ENCODE measurements at places on chromosomes 16 and 17.

GRCh38 chr17:77779711-77780539 lies 178.6 kb upstream of the TNRC6C start:
- no peak for DNase-seq

GRCh38 chr16:57131351-57131970 lies 39.1 kb downstream of the CPNE2 start:
- DNase-seq, result no peak

DNA sequence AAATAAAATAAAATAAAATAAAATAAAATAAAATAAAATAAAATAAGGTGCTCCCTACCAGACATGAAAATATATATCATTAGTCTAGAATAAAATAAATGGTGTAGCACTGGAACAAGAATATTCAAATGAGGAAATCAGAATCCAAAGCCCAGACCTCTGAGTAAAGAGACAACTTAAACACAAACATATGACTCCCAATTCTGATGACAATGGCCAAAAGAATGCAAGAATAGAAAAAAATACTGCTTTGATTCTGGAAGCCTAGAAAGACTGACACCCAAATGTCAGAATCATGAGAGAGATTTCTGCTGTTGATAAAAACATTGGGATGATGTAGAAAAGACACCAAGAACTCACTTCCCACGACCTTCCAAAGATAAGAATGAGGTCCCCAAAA lies 27.9 kb downstream of the MYOCD start:
- DNase-seq, result no peak

DNA sequence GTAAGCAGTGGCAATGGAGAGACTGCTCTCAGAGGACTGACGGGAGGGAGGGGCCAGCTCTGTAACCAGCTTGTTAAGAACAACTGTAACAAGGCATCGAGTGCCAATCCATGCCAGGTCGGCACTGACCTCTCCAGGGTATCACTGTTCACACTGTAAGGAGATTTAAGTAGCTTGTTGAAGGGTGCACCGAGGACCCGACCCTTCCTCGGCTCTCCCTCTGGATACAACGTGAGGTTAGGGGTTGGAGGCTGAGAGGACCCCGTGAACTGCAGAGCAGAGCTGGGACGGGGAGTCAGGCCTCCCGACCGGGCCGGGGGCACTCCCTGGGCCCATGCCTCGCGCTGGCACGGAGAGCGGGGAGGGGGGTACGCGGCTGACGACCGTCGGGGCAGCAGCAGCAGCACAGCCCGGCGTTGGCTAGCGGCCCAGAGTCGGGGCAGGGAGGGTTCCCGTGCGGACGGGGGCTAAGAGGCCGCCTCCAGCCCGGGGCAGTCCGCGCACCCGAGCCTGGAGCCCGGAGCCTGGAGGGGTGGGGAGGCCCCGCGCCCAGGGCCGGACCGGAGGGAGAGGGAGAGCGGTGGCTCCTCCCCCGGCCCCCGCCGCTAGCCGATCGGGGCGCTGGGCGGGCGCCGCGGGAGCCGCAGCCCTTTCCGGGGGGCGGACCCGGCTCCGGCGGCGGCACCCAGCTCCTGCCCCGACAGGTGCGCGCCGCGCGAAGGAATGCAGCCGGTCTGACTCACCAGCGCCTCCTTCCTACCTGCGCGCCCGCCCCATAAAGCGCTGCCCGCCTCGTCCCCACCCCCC lies at the start of gene ITGB4:
TSS of gene ITGB4 (plus strand) at position 804 of the 807 bp plus-strand sequence. CDS start 3,245 bp downstream, outside the sequence.
- peak; percentile 76 for DNase-seq

- no peak for DNase-seq
Observed at GRCh38 chr16:86046667-86047270, 147.8 kb downstream of the IRF8 start.

GRCh38 chr16:1424028-1424427 lies 3.5 kb upstream of the UQCC4 start:
- no peak for DNase-seq

DNA sequence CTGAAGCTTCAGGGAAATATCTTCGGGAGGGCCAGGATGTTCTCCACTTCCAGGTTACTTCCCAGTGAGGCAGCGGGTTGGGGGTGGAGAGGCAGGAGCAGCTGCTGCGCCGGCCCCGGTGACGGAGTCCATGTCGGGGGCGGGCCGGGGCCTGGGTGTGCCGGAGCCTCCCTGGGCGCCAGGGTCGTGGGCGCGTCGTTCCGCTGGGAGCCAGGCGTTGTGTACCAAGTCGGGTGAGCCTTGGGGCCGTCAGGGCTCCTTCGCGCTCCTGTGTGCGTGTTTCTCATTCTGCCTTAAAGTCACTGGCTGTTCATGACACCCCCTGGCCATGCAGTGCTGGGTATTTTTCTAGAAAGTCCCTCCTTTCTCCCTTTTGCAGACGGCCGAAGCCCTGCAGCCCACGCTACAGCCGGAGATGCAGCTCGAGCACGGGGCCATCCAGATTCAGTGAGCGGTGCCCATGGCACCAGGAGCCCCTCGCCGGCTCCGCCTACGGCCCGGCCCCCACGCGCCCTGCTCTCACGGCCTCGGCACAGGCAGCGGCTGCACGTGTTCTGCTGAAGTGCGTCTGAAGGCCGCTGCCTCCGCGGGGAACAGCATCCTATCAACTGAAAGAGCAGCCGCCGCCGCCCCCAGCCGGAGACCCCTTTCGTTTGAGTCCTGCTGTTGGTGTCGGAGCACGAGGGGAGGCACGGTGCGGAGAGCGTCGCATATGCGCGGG lies 125.1 kb downstream of the BANP start:
- DNase-seq, result no peak

GRCh38 chr16:1491327-1491726 lies 1.8 kb upstream of the TELO2 start:
- no peak for DNase-seq

GRCh38 chr17:55757659-55758058 lies 6.8 kb downstream of the PCTP start:
- no peak for DNase-seq

GRCh38 chr16:4345836-4346781 lies 5.0 kb downstream of the PAM16 start:
- DNase-seq, result no peak

DNA sequence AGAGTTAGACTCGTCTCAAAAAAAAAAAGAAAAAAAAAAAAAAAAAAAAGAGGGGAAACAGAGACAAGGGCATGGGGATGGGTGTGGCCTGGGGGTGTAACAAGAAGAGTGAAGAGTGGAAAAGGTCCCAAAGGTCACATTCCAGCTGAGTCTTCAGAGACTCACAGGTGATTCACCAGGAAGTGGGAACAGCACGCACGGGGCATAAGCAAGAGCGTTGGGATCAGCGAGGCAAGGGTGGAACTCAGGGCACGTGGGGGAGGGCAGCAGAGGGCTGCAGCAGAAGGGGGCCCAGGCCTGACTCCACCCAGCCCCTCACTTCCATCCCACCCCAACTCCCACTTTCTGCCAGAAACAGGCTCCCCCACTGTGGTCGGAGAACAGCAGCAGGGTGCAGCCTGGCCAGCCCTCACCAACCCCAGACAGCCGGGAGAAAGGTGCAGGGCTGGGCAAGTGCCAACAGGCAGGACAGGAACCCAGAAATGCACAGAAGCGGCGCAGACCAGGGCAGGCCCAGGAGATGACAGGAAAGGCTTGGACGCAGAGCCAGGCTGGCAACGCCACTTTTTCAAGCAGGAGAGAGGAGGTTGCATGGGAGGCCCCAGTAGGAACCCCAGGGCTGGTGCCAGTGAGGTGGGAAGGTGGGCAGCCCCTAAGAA lies 3.3 kb downstream of the MEAK7 start:
- DNase-seq, result no peak

- no peak for DNase-seq
Observed at GRCh38 chr16:53743149-53743566, 39.2 kb downstream of the FTO start.

- DNase-seq, result no peak
Observed at GRCh38 chr17:35148144-35148543, 527 bp downstream of the UNC45B start.

DNA sequence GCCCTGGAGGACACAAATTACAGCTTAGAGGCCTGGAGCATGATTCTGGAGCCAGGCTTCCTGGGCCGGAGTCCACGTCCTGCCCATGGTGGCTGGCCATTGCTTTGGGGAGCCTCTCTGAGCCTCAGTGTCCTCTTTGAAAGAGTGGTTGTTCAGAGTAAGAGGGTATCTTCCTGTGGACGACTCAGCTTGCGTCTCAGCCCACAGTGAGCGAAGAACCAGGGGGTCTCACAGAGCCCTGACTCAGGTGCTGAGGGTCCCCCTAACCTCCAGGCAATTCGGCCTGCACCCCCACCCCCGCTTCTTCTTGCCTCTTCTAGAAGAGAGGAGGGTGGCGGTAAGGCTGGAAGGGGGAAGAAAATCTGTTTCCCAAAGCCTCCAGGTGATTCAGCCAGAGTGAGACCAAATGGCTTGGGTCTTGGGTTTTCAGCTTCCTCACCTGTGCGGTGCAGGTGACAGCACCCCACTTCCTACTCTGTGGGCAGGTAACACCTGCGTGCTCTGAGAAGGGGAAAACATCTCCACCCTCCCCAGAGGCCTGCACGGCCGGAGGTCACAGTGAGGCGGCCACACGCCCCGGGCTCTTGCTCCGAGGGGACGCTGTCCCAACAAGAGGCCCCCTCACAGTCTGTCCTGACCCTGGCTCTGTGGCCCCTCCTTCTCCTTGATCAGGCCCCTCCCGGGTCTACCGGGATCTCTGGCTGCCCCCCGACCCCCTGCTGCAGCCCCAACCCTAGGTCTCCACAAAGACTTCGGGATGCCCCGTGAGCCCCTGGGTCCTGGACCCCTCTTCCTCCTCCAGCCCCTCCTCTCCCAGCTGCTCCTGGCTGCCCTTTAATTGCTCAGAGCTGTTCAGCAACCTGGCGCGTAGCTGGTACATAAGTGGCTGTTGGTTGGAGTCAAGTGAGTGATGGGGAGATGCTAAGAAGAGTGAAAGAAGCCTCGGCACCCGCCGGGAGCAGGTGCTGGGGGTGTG lies 119.2 kb downstream of the METRNL start:
- no peak for DNase-seq

GRCh38 chr16:21565507-21565860 lies 33.9 kb upstream of the METTL9 start:
- DNase-seq, result no peak

- no peak for DNase-seq
Observed at GRCh38 chr16:82653550-82654511, 27.1 kb downstream of the CDH13 start.

DNA sequence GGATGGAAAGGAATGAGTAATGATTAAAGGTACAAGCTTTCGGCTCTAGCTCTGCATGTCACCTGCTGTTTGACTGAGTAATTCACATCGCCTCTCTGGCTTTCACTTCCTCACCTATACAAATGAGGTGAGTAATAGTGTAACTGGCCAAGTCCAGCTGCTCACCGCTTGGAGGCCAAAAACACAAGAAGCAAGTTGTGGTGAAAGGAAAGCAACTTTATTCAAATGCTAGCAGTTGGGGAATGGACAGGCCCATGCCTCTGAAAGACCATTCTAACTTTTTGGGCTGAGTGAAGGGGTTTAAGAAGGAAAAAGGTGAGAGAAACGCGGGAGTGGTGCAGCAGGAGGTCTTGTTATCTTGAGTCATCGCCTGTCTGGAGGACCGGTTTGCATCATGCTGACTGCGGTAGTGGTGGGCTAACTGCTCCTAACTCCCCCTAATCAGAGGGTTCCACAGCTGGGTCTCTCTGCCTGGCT lies 45.7 kb upstream of the CSNK2A2 start:
- DNase-seq, result no peak

DNA sequence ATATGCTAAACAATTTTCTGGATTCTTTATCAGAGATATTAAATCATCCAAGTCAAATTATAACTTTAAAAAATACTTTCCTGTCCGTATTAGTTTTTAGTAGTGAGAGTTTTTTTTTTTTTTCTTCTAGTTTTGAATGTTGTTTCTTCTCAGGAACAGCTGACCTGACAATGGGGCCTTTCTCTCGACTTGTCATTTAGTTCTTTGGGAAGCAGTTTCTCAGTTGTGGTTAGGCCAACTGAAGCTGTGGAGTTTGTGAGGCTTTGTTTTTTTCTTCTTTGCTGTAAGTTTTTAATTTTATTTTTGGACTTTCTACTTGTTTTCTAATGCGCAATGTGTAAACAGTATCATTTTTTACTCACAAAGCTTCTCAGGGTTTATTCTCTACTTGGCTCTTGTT lies 140.8 kb downstream of the FTO start:
- no peak for DNase-seq

- DNase-seq, result no peak
Observed at GRCh38 chr17:72531729-72532128, 410.9 kb downstream of the SOX9 start.

GRCh38 chr16:83882163-83882885 lies 16.6 kb upstream of the MLYCD start:
- DNase-seq, result no peak

DNA sequence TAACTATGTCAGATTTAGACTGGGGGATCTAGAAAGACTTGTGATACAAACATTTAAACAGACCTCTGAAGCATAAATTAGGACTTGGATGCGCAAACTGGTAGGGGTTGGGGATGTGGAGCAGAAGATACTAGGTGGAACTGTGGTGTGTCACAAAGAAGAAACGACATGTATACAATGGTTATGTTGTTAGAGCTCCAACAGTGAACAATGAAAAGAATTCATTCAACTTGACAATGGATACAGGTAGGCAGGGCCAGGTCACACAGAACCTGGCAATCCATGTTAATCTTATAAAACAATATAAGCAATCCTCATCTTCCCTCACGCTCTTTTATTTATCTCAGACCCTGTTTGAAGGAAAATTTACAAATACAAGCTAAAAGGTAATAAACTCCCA lies 102.0 kb downstream of the CDC27 start:
- DNase-seq, result no peak

GRCh38 chr17:79417476-79417988 lies 193.3 kb downstream of the RBFOX3 start:
- DNase-seq, result no peak

- no peak for DNase-seq
Observed at GRCh38 chr17:82177761-82178498, 34.7 kb downstream of the CCDC57 start.

- no peak for DNase-seq
Observed at GRCh38 chr17:29929006-29929532, 959 bp downstream of the SSH2 start.

DNA sequence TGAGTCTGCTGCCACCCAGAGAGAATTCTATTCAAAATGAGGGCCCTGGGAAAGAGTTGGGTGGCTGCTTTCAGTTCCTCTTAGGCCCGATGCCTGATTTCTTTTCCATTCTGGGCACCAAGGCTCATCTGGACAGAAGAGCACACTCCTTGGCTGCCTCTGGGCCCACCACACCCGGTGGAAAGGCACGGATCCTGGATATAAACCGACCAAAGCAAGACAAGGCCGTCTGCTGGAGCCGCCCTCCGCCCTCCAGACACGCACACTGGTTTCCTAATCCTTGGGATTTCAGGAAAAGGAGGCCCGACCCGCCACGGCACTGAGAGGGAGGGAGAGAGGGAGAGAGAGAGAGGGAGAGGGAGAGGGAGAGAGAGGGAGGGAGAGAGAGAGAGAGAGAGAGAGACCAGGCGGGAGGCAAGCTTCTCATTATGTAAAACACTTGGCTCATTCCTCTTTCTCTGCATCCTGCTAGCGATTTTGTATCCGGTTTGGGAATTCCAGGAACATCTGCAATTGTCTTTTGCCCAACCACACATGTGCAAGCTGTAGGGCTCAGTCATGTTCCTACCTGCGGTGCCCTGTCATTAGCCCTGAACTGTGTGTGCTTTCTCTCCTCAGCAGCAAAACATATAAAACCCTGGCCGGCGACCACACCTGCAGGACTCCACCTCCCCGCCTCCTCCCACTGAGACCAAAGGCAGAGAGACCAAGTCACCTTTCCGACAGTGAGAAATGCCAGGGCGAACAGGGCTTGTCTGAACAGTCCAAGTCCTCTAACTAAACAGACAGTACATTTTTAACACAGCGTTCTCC lies 347.2 kb downstream of the SOX9 start:
- DNase-seq, result no peak

GRCh38 chr16:86628614-86629013 lies 50.3 kb downstream of the FOXL1 start:
- DNase-seq, result no peak

GRCh38 chr17:31699281-31699680 lies 159.8 kb downstream of the COPRS start:
- no peak for DNase-seq
